Stimulated activated CD4-positive, alpha-beta T cell treated with anti-CD3 and anti-CD28 coated beads, Interleukin-4, amount 100 ng/mL, for 1 hour (primary cell): ENCODE measurements at places on chromosomes 16 and 17.

- no peak for DNase-seq
Measured at GRCh38 chr16:56388209-56388608, 37.1 kb downstream of the AMFR start.

DNA sequence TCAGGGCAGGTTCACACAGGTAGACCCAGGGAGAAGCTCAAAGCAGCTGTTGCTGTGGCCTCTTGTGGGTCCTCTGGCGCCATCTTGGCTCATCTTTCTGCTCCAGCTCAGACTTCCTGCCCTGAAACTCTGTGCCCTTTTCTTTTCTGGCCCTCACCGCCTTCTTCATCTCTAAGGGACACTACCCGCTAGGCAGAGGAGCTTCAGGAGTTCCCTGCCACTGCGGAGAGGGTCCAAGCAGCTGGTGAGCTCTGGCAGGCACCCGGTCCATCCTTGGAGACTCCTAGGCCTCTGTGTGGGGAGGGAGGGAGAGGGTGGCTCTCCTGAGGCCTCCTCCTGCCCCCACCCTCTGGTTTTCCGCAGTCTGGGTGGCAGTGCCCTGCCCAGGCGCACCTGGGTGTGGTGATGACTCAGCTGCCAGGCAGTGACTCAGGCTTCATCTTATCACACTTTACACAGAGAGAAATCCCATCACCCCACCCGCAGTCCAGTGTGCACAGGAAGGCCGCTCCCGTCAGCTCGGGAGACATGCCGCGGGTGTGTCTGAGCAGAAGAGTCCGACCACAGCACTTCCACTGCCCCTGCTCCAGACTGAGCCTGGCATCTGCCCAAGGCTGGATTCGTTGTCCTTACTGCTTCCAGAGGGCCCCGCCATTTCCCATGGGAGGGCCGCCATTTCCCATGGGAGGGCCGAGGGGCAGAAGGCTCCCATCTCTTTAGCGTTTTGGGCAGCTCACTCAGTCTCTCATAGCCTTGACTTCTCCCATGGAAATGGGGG lies 7.3 kb downstream of the NT5C start:
- peak; percentile 67 for DNase-seq

DNA sequence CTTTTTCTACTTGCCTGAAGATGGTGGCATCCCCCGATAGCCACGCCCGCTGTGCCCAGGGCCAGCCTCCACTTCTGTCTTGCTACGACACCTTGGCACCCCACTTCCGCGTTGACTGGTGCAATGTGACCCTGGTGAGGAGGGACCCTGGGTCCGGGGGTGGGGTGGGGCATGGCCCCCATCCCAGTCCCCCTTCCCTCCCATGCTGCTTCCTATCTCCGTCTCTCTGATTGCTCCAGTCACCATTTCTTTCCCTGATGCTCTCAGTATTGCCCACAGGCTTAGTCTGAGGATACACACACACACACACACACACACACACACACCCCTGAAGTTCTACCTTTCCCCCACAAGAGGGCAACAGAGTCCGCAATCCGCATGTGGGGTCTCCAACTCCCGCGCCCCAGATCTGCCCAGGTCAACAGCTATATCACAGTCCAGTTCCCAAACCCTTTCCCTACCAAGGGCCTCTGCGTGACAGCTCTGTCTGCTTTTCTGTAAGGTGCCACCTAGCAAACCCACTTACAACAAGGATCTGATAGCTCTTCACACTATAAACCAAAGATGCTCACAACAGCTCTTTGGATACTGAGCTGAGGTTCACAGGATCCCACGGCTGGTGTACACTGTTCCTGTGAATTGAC lies 3.4 kb downstream of the SGCA start:
- peak; percentile 40 for DNase-seq

GRCh38 chr16:89536886-89537548 lies 23.5 kb upstream of the RPL13 start:
- no peak for DNase-seq

- DNase-seq = no peak
Measured at GRCh38 chr16:60413969-60414368, 1622.3 kb downstream of the CDH8 start.

DNA sequence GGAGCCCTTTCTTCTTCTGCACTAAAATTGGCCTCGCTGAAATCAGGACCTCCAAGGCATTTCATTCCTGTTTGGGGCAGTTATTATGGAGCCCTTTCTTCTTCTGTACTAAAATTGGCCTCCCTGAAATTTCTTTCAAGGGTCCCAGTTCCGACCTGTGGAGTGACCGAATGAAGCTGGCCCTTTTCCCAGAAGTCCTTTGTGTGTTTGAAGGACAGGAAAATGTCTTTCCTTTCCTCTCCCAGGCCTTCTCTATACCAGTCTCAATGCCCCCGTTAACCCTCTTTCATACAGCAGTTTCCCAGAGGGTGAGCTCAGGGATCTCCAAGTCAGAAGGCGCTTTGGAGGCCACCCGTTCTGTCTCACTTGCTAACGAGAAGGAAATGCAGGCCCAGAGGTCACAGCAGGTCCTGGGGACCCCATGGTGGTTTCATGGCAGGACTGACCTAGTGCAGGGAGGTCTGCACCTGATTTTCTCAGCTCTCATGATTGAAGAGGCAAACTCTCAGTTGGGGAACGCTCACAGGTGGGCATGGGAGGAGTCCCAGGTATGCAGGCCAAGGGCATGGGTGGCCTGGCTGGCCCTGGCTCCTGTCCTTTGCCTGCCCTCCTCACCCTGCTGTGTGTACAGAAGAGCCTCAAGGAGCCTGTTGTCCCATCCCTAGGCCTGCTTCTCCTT lies 37.1 kb upstream of the DOC2B start:
- DNase-seq = no peak

DNA sequence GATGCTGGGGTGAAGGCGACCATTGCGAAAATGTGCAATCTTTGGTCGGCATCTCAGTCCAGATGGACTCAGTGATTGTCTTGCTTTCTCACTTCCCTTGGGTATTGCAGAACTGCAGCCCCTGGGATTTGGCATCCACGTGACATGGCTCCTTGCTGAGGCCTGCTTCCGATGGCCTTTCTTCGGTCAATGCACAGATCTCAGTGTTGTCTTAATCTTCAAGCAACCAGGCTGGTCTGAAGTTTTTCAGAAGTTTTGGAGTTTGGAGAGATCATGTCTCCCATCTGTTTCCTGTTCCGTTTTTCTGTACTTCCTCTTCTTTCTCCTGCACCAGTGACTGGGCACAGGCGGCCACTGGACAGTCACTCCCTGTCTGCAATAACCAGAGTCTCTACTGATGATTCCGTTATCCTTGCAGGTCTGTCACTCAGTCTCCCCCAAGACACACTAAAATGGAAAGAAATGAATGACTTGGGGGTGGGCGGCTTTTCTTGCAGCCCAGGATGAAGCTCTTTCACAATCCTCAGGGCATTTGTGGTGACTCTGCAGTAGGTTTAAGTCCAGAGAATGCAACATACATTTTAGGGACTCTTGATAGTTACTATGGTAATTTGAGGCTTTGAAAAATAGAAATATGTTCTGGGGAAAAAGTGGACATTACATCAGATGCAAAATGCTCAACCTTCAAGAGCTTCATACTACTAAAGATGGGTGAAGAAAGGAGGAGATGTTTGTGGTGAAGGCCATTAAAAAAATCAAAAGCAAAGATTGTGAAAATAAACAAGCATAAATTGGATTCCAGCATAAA lies 106.3 kb upstream of the ZFHX3 start:
- DNase-seq = no peak

DNA sequence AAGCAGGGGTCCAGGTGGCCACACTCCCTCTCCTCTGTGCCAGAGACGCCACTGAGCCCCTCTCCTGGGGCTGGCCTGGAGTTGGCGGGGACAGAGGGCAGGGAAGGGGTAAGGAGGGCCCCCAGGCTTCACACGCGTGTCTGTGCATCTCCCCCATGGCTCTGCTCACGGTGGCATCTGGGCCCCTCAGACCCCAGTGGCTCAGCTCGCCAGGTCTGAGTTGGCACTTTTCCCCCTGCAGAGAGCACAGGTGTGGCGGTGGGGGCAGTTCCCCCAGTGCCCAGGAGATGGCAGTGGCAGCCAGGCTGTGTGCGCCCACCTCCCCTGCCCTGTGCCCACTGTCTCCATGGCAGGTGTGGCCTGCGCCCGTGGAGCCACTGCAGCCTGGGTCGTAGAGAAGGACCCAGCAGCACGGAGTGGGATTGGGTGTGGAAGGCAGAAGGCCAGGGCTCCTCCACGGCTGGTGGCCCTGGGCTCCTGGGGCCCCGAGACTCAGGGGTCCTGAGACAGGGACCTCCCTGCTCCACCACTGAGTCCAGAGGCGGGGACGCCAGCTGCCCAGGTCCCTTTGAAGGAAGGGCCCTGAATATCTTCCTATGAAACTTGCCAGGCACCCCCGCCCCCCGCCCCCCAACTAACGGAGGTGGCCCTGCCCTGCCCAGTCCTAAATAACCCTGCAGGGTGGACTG lies 4.3 kb upstream of the APRT start:
- peak; percentile 69 for DNase-seq

GRCh38 chr16:49452108-49452507 lies 78.5 kb downstream of the C16orf78 start:
- DNase-seq = no peak

DNA sequence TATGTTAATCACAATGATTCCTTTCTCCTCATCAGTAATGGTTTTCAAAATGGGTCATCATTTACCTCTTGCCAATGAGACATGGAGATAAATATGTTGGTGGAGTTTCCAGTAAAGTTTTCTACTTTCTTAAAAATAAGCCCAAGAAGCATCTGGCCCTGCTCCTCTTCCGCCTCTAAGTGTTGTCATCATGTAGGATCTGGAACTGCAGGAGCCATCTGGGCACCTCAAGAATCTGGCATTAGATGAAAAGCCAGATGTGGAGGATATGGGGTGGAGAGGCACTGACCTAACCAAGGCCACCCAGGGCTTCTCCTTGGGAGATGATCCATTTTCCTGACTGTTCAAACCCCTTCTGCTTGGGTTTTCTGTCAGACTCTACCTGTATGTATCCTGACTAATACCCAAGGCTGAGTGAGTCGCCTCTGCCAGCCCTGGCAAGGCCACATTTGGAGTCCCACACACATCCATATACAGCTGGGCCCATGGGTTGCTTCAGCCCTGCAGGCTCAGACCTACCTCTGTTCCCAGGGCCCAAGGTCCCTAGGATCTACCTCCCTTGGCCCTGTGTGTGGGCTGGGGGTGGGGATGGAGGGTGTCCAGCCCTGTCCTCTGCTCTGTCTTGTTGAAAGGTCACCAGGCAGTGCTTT lies 24.6 kb downstream of the CCDC182 start:
- no peak for DNase-seq

- no peak for DNase-seq
Measured at GRCh38 chr17:57778306-57778705, 33.2 kb upstream of the CCDC182 start.
